ENCODE measurements at places on chromosomes 1 and 21.
A peak's percentile ranks its signal among the peaks of the same experiment; 100 is the strongest.

DNA sequence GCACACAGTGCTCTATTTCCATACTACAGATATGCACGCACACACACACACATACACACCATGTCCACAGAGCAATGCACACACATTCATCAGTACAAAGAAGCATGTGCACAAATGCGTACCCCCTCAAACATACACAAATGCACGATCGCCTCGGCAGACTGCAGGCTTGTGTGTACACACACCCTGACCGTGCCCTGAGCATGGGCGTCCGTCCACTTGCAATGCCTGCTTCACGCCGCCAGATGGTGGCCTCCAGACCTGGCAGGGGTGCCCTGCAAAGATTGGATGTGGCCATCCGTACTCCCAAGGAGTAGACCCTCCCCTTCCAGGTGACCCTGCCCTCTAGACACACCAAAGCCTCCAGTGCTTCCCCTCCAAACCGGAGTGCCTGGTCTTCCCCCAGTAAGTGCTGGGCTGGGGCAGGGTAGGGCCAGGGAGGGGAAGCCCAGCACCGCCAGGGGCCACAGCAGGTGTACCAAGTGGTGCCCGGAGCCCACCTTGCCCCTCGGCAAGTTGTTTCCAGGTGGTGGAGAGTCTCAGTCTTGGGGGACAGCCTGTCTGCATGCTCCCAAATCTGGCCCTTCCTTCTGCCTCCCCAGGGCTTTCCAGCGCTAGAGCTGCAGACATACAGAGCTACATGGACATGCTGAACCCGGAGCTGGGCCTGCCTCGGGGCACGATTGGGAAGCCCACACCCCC lies 20.6 kb downstream of the ESPN start:
- peak; percentile 31 for DNase-seq

GRCh38 chr1:154881820-154882535 lies 11.9 kb upstream of the KCNN3 start:
- DNase-seq = no peak

DNA sequence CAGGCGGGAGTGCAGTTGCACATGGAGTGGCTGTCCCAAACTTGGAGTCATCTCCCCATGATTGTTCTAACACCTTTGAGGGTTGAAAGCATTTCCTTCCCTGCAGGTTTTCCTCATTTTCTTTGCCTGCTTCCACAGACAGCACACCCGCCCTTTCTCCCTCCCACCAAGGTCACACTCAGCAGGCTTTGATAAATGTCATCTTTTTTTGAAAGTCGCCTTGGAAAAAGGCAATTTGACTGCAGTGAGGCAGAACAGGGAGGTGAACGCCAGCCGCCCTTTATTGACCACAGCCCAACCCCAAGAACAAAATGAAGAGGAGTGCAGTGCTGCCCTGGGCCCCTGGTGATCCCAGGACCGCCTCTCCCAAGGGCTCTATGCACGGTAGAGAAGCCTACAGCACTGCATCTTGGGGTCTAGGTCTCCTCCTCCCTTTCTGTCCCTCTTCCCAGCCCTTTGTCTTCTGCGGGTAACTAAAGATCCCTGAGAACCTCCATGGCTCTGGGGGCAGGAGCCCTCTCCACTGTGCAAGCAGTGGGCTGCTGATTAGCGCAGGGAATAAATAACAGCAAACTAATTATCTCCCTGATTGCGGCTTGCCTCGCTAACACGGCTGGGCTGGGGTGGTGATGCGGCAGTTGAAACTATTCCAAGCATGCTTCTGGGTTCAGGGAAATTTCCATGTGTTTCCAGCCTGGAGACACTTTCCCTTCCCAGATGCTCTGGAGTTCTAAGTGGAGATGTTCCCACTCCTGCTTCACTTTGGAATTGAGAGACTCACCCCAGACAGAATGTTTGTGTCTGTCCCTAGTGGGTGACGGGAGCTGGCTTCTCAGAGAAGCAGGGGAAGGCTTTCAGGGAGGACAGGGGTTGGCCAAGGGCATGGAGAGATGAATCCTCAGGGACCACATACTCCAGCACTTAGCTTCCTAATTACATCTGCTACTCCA lies 11.8 kb upstream of the AMIGO1 start:
- no peak for DNase-seq

- DNase-seq = no peak
Measured at GRCh38 chr1:17089506-17089905, 29.7 kb downstream of the PADI2 start.

GRCh38 chr1:207748737-207749528 lies 2.9 kb upstream of the CD46 start:
- no peak for DNase-seq

GRCh38 chr21:42164818-42165217 lies 54.1 kb upstream of the ABCG1 start:
- no peak for DNase-seq

DNA sequence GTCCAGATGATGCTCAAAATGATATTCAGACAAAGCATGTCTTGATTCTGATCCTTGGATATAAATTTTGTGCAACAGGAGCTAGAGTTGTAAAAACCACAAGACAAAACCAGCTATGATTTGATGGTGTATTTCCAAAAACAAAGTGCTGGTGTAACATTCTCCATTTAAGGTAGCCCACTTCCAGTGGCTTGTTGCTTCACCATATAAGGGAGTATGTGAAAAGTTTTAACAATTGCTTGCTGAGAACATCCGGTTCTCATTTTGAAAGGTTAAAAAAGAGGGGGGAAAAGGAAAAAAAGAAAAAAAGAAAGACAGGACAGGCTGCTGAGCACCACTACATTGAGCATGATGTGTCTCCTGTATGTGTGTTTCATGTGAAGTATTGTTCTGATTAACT lies 123.6 kb downstream of the MACF1 start:
- DNase-seq = no peak

GRCh38 chr21:46211786-46212720 lies 16.5 kb downstream of the LSS start:
- no peak for DNase-seq

DNA sequence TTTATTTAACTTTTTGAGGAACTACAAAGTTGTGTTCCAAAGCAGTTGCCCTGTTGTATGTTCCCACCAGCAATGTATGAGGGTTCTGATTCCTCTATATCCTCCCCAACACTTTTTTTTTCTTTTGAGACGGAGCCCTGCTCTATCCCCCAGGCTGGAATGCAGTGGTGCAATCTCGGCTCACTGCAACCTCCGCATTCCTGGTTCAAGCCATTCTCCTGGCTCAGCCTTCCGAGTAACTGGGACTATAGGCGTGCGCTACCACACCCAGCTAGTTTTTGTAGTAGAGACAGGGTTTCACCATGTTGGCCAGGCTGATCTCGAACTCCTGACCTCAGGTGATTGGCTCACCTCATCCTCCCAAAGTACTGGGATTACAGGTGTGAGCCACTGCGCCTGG lies 60.4 kb upstream of the ENAH start:
- DNase-seq = no peak

- no peak for DNase-seq
Measured at GRCh38 chr1:196517193-196517592, 91.0 kb downstream of the KCNT2 start.

- no peak for DNase-seq
Measured at GRCh38 chr1:116308276-116308675, 64.8 kb upstream of the ATP1A1 start.

DNA sequence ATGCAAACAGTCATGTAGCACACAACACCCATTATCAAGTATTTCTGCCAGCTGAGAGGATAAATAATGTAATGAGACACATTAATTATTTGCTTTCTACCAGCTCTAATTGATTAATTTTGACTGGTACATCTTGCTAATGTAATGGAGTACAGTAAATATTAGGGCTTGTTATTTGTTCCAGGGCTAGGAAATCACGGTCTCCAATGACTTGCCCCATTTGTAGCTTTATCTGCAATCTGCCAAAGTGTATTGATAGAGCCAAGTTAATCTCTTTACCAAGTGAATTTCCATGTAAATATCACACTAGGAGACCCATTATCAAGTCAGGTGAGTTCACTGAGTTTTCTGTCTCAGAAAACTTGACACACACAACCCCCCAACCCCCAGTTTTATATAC lies 55.1 kb downstream of the RGS13 start:
- DNase-seq = no peak

- no peak for DNase-seq
Measured at GRCh38 chr1:27489501-27489972, 430 bp downstream of the WASF2 start.

DNA sequence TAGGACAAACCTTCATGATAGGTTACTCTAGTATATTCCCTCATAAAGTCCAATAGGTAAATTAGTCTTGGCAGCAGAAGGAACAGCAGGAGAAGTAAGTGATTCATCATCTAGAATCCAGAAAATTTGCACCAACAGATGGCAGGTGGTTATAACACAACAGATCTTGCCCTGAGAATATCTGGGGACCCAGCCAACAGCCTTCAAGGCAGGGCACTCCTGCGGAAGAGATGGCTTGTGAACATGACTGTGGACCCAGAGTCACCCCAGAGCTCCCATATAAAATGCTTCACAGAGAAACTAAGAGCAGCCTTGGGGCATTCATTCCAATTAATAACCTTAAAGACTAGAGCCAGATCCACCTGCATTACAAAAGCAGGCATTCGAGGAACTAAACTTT lies 7.9 kb upstream of the PLA2G2C start:
- no peak for DNase-seq

- peak; percentile 31 for DNase-seq
Measured at GRCh38 chr1:51518033-51518585, 957 bp downstream of the EPS15 start.

DNA sequence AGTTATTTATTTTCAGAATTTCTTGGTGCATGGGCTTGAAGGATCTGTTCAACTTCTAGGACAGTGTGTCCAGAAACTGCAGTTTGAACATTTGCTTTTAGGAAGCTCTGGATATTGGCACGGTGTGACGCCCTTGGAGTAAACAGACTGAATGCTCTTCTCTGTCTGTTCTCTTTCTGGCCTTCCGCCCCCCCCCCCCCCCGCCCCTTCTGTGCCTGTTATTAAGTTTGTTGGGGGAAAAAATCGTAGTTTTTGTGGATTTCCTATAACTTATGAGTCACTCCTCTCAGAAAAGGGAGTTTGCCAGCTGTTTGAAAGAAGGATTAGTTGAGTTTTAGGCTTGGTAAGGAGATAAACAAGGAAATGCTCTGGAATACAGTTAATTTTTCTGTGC lies 1.2 kb downstream of the KCTD3 start:
- DNase-seq = no peak
